Nephron progenitor cell (in vitro differentiated cells): ENCODE measurements at places on chromosomes 11 and 22.

DNA sequence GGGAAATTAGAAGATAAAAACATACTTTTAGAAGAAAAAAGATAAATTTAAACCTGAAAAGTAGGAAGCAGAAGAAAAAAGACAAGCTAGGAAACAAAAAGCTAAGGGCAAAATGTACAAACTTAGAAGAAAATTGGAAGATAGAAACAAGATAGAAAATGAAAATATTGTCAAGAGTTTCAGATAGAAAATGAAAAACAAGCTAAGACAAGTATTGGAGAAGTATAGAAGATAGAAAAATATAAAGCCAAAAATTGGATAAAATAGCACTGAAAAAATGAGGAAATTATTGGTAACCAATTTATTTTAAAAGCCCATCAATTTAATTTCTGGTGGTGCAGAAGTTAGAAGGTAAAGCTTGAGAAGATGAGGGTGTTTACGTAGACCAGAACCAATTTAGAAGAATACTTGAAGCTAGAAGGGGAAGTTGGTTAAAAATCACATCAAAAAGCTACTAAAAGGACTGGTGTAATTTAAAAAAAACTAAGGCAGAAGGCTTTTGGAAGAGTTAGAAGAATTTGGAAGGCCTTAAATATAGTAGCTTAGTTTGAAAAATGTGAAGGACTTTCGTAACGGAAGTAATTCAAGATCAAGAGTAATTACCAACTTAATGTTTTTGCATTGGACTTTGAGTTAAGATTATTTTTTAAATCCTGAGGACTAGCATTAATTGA, 1.0 kb downstream of the MALAT1 start:
- DNase-seq: no peak

DNA sequence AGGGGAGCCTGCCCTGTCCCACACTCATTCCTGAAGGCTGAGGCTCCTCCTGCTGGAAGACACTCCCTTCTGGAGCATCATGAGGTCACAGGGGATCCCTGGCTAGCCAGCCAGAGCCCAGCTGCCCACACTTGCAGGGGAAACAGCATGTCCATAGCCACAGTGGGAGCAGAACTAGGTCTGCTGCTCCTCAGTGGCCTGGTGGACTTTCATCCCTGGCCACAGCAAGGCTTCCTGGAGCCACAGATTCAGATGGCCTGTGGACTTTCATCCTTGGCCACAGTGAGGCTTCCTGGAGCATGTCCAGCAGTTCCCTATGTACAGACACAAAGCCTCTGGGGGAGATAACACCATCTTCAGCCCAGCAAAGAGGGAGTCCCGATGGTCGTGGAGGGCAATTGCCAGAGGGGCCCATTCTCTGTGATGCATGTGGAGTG, 5.9 kb upstream of the APOL6 start:
- DNase-seq: no peak

DNA sequence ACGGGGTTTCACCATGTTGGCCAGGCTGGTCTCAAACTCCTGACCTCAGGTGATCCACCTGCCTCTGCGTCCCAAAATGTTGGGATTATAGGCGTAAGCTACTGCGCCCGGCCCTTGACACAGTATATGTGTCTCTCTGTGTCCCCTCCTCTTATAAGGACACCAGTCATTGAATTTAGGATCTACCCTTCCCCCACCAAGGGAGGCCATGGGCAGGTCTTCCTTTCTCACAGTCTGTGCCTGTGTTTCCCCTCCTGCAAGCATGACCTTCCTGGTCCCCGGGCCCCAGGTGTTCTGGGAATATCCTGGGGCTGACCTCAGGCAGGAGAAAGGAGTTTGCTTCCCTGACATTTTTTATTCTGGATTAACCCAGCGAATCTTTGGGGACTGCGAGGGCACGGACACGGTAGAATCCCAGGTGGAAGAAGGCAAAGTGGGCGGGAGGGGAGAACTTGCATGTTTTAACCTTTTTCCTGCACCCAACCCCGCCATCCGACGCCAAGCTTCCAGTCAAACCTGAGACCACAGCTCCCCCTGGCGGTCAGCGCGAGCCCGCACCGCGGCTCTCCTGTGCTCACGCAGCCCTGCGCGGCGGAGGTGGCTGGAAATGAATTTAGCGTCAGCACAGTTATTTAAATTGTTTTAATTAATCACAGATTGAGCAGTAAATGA, 42.1 kb upstream of the ISX start:
- peak; percentile 96 for DNase-seq

- no peak for DNase-seq
Observed at GRCh38 chr11:35115688-35116030, 23.3 kb upstream of the CD44 start.

GRCh38 chr11:116409238-116409637, 363.5 kb downstream of the BUD13 start:
- DNase-seq: no peak

DNA sequence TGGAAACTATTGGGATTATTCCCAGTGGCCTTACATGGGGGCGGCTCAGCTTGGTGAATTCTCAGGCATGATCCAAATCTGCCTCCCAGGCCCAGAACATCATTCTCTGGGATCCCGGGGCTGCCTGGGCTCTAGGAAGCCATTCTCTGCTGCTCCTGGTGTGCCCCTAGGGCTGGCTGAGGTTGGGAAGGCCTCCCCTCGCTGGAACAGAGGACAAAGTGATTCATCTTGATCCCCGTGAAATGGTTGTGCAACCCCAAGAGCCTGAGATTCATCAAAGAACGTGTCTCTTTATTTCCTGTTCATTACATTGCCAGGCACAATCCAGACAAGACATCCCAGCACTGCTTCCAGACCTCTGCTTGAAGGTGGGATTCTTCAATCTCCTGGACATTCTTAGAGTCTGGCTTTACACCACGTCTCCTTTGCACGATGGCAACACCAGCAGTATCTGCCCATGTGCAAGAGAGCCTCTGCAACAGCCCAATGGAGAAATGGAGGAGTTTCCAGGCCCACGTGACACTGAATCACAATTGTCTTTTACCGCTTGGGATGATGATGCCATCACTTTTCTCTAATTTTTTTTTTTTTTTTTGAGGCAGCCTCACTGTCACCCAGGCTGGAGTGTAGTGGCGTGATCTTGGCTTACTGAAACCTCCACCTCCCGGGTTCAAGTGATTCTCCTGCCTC, 52.3 kb downstream of the TST start:
- DNase-seq: no peak

DNA sequence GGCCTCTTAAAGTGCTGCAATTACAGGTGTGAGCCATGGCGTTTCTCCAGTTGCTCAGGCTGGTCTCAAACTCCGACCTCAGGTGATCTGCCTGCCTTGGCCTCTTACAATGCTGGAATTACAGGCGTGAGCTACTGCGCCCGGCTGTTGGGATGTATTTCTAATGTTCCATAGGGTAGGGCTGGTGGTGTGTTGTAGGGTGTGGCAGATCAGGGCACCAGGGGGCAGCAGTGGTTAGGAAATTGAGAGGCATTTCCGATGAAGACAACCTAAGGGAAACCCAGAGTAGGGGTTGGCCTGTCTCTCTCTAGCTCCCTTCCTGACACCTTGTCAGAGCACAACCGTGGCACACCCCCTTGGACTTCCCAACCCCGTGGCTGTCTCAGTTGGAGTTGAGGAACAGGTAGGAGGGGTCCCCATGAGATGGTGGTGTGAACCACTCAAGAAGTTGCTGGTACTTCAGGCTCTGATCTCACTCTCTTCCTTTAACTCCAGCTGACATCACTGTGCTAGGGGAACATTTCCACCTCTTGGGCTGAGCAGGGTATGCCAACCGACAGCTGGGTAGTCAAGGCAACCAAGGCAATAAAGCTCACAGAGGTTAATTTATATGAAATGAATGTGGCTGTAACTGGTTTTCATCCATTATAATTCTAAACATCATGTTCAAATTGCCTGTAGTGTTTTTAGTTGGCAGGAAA, 33.0 kb downstream of the YWHAH start:
- DNase-seq: peak; percentile 89

DNA sequence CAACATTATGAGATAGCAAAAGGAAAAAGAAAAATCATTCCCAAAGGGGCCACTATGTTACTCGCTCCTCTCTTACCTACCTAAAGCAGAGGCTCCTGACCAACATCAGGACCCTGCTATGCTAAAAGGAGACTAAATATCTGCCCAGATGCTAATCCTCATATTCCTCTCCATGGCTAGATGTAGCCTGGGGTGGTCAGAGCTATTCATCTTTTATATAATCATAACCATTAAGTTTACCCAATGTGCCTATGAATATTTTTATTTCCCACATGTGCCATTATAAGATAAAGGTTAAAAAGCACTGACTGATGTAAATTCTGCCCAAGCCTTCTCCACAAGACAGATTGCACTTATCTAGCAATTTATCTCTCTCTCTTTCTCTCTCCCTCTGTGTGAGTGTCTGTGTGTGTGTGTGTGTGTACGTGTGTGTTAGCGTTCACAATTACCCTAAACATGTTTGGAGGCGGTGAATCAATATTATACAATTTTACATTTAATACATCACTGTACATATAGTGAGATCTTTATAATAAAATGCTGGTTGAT, 41.2 kb upstream of the ANO5 start:
- DNase-seq: no peak

DNA sequence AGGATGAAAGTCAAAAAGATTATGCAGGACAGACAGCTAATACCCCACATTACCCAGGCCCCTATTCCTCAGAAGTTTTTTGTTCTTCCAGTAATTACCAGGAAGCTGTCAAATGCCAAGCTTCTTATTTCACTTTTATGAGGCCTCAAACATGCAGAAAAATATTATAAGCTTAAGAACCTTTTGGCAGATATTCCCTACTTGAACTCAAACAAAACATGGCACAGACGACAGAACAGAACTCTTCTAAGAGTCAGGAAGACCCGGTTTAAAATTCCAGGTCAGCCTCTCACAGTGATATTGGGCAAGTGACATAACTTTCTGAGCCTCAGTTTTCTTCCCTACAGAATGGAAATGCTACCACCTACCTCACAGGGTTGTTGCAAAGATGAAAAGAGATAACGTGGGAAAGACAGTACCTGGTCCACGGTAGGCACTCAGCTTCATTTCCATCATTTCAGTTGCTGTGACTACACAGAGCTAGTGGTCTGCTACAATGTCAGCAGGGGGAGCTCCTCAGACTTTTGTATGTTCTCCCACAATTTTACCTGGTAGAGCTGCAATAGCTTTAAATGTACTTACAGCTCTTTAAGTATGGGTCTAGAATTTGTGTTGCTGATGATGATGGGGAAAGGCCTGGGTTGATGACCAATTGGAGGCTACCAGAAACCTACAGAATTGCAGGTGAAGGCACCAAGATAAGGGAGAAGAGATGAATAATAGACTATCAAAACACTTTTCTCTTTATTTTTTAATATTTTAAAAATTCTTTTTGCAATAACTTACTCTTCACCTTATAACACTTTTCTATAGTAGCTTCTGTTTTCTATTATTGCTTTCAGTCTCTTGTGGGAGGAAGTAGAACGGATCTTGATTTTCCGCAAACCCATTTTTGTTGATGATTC, 98.3 kb upstream of the CHRM4 start:
- peak; percentile 22 for DNase-seq

DNA sequence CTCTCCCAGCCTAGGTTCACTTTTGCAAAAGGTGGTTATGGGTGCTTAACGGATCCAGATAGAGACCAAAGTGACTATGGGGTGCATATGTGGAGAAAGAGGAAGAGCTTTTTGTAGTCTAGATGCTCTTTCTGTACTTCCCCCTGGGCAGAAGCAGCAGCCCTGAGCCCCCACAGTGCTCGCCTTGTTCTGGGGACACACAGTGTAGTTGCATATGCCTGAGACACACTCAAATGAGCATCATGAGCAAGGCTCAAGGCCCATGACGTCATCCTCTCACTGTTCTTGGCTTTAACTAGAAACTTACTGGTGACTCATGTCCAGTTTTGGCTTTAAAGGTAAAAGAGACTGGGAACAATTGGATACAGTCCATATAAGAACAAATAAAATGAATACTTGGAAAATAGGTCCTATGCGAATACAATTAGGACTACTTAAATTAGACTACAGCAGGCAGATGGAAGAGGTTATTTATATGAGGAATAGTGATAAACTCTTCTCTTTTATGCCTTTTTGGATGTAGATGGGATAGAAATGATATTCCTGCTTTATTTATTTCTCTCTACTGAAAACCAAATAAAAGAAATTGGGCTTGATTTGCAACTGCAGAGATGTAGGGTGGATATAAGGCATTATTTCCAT, 20.1 kb upstream of the PEX26 start:
- no peak for DNase-seq

- no peak for DNase-seq
Observed at GRCh38 chr11:62547691-62548281, 1.2 kb upstream of the AHNAK start.

GRCh38 chr11:132718711-132719671, 813.3 kb downstream of the OPCML start:
- DNase-seq: no peak

DNA sequence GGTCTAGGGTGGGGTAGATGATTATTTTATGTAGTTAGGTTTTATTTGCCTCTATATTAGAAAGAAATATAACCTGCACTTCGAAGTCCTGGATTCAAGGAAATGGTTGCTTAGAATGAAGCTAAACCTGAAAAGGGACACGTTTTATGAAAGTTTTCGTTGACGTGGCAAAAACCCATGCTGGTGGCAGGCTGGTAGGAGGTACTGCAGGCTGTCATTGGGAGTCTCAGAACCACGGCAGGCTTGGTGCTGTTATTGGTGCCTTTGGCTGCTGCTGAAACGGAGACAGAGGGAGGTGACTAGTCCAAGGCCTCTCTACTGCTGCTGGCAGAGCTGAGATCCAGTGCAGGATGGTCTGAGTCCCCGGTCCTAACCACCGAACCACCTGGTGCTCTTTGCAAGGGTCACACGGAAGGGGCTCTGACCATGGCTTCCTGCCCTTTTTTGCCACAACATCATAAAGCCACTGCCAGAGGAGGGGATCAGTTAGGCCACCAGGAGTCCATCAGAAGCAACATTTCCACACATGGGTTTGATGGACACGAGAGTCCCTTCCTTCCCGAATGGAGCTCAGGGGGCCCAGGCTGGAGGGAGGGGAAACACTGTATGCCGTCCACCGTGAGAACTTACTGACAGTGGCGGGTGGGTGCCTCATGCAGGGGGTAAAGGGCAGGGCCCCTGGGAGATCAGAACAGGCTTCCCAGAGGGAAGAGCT, 13.4 kb downstream of the CSF2RB start:
- DNase-seq: no peak

- DNase-seq: no peak
Observed at GRCh38 chr11:114678125-114679036, at the start of gene NXPE2. Gene NXPE2, plus strand, starts transcription at chr11:114678527. Its CDS starts 49 bp downstream, at chr11:114678576.

DNA sequence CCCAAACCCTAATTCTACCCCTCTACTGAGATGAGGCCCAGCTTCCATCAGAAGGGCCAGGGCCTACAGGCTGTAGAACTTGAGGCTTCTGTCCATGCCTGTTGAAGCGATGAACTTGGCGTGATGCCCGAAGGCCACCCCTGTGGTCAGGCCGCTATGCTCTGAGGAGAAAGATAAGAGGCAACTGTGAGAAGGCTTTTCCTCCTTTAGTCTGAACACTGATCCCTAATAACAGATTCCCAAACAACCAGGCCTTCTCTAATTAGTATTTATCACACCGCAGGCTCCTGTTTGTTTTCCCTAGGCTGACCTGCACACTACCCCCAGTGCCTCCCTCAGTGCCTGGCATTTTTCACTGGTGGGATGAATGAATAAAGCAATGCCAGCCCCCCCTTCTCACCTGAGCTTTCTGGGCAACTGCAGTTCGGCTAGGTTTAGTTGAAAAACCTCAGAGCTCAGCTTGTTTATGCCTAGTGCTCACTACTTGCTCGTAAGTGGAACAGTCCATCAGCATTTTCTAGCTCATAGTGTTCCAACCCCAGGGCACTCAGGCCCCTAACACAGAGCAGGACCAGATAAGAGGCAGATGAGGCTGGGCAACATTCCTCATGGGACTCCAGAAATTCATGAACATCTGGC, 15.2 kb downstream of the PRPF19 start:
- no peak for DNase-seq
